ENCODE measurements at places on chromosomes 6 and 20. TPM values are rescaled to one million over a fixed set of nuclear protein-coding genes. Genes with fewer than 3 reads are reported as not detected.

MICA gene
- 20.5 TPM for total RNA-seq

RIMS1 gene
- total RNA-seq: not detected

SIRPB1 gene
- 1.4 TPM for total RNA-seq

SUMO4 gene
- 1.2 TPM for total RNA-seq

GRCh38 chr6:110731196-110731595, 84.1 kb downstream of the CDK19 start:
- no peak for DNase-seq

GRCh38 chr6:149132336-149132735, 185.2 kb upstream of the TAB2 start:
- no peak for DNase-seq

DNA sequence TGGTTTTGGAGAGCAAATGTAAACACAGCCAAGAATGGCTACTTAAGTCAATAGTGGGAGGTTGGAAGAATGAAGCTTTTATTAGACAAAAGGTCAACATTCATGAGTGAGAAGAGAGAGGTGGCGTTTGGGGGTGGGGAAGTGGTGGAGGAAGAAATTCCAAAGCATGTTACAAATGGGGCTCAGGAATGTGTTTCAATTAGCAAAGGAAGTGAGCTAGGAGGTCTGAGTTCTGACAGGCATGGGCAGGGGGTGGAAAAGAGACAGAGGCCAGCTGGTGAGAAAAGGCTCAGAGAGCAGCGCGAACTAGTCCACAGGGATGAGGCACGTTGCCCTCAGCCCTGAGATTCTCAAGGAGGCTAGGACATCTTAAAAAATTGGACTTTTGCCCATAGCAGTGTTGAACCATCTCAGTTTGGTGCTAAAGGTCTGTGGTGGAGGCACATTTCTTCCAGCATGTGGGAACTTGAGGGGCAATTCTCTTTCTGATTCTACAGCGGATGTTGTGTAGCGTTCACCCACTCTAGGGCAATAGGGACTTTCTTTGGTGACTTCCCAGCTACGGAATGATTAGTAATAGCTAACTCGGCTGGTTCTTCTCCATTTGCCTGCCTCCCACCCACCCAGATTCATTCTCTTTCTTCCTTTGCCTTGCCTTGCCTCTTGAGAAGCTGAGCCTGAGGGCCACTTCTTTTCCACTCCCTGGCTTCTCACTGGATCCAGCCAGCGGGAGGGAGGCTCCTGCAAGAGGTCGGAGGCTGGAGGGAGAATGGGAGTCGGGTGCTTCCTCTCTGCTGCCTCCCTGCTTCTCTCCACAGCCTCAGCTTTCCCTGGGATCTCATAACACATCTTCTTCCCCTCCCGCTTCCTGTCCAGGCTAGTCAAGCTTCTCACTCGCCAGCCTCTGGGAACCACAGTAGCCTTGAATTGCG, 45.1 kb upstream of the NEDD9 start:
- peak; percentile 90 for DNase-seq

DNA sequence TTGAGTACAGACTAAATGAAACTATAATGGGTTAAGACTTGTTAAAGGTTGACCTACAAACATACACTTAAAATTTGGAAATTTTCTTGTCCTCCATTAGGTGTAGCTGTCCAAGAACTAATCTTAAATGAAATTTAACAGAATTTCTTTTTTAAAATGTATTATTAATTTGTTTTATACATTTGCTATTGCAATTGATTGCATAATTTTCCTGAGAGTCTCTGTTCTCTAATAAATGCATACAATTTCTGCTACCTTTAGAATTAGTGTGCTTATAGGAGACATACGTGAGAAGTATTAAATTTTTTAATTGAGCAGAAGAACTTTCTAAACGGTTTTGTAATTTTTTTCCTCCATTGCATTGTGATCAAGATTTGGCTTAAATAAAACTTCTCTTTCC, 1.5 kb downstream of the FAM135A start:
- DNase-seq: no peak

GRCh38 chr6:28758046-28758817, 165.6 kb downstream of the TRIM27 start:
- peak; percentile 80 for DNase-seq

GRCh38 chr6:155959898-155960495, 504.4 kb upstream of the NOX3 start:
- peak; percentile 48 for DNase-seq

DNA sequence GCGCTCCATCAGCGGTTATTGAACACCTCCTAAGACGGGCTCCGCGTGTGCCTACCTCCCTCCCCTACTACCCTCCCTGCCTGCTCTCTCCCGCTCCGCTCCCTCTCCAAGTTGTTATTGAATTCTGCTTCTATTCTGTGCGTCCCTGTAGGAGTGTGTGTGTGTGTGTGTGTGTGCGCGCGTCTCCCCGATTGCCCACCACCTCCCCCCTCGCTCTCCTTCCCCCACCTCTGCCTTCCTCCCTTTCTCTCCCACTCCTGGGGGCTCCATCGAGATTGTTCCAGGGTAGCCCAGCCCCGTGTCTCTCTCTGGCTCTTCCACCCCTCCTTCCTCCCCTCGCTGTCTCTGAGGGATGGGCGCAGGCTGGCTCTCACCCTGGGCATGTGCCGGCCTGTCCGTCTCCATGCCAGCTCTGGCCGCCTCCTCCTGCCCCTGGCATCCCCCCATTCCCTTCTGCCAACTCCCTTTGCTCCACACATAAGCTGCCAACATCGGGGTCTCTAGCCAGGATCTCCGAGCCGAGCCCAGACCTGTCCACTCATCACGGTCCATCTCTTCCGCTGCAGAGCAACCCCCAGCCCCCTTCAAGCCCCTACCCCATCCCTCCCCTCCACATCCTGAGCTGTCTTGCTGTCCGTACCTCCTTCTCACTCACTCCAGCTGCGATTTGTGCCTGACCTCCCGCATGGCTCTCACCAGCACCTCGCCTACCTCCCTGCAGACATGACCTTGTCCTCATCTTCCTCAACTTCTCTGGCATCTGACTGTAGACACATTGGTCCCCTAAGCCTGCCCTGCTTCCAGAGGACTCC, 68.5 kb downstream of the SRC start:
- no peak for DNase-seq

GRCh38 chr20:47789081-47789763, 3.9 kb upstream of the SULF2 start:
- no peak for DNase-seq

Measured in HepG2 (cell line).